Activated gamma-delta T cell treated with anti-CD3 and anti-CD28 coated beads, Interleukin-2, amount 50 U/mL, for 16 hours (primary cell): ENCODE measurements at places on chromosomes 1 and 21.
A peak's percentile ranks its signal among the peaks of the same experiment; 100 is the strongest.

GRCh38 chr1:33637846-33638440 is 165.5 kb downstream of the ZSCAN20 start:
- DNase-seq = no peak

DNA sequence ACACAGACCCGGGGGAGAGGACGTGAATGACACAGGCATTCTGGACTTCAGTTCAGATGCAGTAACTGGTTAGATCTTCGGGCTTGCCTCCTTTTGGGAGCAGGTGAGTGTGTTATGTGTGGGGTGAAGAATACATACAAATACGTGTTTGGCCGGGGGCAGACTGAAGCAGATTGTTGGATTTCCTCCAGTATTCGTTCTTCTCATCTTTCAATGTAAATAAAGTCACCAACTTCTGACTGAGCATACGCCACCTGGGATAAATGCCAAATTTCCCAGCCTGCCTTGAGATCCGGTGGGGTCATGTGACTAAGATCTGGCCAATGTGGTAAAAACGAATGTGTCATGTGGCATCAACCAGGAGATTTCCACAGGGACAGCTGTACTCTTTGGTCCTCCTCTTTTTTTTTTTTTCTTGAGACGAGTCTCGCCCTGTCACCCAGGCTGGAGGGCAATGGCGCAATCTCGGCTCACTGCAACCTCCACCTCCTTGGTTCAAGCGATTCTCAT is 189.8 kb downstream of the RGS7 start:
- no peak for DNase-seq

GRCh38 chr1:176903474-176903873 is 261.0 kb downstream of the ASTN1 start:
- DNase-seq = no peak

GRCh38 chr1:166330096-166330495 is 163.3 kb upstream of the FAM78B start:
- DNase-seq = no peak

DNA sequence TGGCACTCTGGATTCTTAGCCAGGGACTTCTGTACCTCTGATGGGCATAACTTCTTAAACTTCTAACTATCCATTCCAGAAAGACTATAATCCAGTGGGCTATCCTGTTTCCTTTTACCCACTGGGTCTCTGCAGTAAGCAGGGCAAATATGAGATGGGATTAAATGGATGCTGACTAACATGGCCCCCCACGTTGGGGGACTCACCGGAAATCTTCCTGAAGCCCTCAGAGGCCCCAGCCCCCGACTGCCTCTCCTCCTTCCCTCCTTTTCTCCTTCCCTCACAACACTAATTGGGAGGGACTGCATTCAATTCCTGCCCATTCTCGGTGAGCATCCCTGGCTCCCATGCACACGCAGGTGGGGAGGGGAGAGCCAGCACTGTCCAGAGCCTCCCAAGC is 70.1 kb downstream of the SSBP3 start:
- DNase-seq = no peak

GRCh38 chr1:183449223-183449770 is 23.0 kb upstream of the SMG7 start:
- DNase-seq = no peak

GRCh38 chr1:241677201-241677600 is 25.1 kb downstream of the WDR64 start:
- peak; percentile 7 for DNase-seq

DNA sequence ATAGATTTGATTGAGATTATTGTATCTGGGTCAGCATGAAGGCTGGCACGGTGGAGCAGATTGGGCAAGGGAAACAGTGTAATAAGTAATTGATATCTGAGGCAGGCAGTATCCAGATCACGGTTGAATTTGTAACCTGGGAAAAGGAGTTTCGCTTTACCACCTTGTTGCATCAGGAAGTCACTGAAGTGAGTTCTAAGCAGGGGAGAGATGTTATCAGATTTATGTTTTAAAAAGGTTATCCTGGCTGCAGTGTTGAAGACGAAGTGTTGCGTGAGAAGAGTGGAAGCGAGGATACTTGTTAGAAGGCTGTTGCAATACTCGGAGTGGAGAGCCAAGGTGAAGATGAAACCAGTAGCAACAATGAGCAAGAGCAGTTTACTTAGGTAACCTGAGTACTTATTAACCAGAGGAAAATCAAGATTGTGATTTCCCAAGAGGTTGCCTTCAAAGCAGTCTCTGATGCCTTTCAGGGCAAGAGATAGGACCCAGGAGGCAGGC is 77.8 kb downstream of the LHX9 start:
- DNase-seq = no peak

GRCh38 chr1:245108909-245109308 is 45.9 kb upstream of the KIF26B start:
- DNase-seq = no peak

- no peak for DNase-seq
Measured at GRCh38 chr1:14404862-14405301, 193.6 kb upstream of the KAZN start.

GRCh38 chr1:150976401-150976821 is 1.8 kb upstream of the CERS2 start:
- DNase-seq = no peak

- no peak for DNase-seq
Measured at GRCh38 chr1:11144570-11145256, 44.4 kb upstream of the ANGPTL7 start.
